ENCODE measurements at places on chromosomes 13 and 19. TPM values are rescaled to one million over a fixed set of nuclear protein-coding genes. Genes with fewer than 3 reads are reported as not detected.
A peak's percentile ranks its signal among the peaks of the same experiment; 100 is the strongest.

DNA sequence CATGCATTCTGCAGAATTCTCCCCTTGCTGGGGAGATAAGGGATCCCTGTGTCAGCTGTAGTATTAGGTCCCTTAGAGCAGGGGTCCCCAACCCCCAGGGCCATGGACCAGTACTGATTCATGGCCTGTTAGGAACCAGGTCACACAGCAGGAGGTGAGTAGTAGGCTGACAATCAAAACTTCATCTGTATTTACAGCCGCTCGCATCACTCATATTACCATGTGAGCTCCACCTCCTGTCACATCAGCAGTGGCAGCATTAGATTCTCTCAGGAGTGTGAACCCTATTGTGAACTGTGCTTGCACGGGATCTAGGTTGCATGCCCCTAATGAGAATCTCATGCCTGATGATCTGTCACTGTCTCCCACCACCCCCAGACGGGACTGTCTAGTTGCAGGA is 37.9 kb downstream of the CPAMD8 start:
- DNase-seq: no peak

DNA sequence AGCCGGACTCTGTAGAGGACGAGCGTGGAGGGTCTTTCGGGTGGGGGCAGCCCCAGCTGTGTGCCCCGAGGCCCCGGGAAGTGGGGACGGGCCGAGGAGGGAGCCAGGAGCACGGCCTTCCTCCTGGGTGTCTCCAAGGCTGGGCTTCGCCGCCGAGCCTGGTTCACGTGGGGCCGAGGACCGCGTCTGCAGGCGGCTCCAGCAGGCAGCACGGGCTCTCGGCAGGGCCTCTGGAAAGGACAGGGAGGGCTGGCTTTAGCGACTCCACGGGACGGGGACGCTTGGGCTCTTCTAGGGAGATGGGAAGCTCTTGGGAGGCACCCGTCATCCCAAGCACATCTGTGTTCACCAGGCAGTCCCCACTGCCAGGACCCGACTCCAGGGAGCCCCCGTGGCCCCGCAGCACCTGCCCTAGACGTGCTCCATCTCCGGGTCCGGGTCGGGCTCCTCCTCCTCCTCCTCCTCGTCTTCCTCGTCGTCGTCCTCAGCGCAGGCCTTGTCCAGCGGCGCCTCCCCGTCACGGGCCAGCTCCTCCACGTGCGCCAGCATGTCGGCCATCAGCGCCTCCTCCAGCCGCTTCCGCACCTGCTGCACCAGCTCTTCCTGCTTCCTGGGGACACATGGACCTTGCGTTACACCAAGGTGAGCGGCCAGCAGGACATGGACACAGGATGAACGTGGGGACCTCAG is 9.9 kb upstream of the MEX3D start:
- DNase-seq: no peak

- DNase-seq: no peak
Measured at GRCh38 chr13:71677124-71677523, 189.9 kb downstream of the DACH1 start.

- DNase-seq: no peak
Measured at GRCh38 chr13:79997244-79997643, 343.7 kb downstream of the SPRY2 start.

DNA sequence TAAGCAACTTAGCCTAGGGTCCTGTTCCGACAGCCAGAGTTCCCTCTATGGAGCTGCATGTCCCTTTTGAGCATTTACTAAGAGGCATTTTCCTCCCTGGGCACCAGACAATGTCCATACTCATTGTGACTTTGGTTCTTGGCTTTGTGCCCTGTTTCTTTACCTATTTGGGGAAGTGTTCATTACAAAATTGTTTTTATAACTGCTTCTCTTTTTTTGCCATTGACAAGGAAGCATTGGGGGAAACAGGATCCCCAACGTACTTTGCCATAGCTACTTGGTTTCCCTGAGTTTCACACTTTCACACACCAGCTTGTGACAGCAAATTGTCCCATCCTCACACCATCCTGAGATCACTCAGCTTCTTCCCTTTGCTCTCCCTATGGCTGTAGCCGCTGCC is 81.1 kb upstream of the SIAH3 start:
- DNase-seq: no peak

GRCh38 chr19:5394551-5395505 is 54.2 kb upstream of the PTPRS start:
- DNase-seq: no peak

DNA sequence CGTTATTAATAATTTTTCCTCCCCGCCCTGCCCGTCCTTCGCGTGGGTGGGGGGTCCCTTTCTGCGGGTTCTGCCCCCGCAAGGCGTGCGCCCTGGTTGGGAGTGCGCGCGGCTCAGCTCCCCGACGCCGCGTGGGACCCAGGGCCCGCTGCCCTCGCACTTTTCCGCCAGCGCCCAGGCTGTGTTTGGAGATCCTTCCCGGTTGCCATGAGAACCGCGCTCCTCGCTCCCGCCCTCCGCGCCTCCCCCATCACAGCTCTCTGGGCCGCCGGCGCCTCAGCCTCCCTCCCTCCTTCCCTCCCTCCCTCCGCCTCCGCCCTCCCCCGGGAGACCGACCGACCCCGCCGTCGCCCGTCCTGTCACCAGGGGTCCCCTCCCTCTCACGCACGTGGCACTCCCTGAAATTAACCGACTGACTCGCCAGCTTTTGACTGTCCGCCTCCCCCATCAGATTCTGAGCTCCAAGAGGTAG is 2.4 kb upstream of the SSBP4 start:
- DNase-seq: peak; percentile 83

- no peak for DNase-seq
Measured at GRCh38 chr13:98109226-98109853, 33.6 kb upstream of the FARP1 start.

DNA sequence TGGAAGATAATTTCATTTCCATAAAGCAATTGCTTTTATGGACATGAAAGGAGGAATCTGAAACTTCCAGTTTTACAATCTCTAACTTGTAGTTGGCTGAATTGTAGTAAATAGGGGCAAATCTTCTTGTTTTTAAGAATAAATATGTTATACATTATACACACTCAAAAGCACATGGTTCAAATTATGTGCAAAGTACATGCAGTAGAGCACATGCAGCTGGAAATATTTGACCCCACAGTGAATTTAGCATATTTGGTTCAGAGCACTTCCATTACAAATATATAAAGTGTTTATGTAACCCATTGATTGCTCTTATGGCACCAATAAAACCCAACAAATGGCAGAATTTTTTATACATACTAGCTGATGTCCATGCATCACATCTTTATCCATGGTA is 180.5 kb downstream of the IRS2 start:
- no peak for DNase-seq

DNA sequence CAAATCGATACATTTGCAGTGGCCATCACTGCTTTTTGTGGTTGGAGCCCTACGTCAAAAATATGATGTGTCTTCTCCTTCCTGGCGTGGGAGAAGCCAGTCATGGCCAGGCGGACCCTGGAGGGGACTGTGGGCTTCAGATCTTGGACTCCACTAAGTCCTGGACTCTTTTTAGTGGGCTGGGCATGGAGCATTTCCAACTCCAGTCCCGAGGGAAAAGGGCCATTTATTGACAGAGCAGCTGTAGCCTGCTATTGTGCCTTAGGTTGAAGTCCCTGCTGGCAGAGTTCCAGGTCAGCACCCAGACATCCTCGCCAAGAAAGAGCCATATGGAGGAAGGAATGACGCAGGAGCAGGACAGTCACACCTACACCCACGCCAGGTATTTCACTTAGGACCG is 179.2 kb upstream of the ZNF507 start:
- no peak for DNase-seq

- DNase-seq: no peak
Measured at GRCh38 chr13:39682788-39683187, 27.3 kb downstream of the COG6 start.

DNA sequence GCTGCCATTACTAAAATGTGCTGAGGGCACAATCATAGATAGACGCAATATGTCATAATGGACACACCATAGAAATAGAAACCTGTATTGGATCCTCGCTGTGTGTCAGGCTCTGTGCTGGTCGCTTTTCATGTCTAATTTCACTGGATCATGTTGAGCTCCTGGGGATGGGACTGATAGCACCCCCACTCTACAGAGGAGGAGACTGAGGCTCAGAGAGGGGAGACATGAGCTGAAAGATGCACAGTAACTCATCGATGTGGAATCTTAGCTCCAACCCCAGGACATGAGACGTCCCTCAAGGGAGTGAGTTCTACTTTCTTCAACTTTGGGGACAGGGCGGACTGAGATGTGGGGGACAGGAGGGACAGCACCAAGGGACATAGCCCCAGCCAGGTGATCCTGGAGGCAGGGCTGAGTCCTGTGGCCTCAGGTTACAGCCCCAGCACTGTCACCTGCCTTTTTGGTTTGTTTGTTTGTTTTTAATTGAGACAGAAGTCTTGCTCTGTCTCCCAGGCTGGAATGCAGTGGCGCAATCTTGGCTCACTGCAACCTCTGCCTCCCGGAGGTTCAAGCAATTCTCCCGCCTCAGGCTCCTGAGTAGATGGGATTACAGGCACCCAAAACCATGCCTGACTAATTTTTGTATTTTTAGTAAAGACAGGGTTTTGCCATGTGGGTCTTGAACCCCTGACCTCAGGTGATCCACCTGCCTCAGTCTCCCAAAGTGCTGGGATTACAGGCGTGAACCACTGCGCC is 6.6 kb upstream of the GIPC1 start:
- DNase-seq: no peak

DNA sequence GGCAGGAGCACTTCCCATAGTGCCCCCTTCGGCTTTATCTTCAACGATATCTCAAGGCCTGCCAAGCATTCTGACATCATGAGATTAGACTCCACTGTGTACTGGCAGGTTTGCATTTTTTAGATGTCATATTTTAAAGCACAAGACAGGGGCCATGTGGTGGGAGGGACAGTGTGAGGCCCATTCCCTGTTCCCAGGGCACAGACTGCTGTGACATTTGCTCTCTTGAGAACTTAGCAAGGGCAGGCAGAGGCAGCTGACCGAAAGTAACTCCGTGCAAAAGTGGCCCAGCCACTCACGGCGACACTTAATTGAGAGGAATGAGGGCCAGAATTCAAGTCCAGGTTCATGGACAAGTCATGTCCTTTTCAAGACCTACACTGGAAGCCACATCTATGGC is 201.8 kb downstream of the COL4A1 start:
- no peak for DNase-seq

DNA sequence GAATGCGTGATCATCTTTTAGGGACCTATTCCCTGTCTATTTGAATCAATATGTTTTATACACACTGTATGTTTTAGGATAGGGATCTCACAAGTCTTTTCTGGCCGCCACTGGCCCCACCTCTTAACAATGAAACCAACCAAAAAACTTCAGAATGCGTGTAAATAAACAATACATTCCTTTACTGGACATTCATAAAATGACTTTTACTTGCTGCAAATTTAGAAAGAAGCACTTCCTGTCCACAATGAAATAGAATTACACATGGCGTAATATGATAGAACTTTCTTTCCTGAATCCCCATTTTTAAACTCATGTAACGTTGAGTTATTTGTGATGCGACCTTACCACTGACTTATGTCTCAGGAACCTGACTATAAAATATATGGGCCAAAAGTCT is 233.6 kb downstream of the SLITRK6 start:
- DNase-seq: no peak

DNA sequence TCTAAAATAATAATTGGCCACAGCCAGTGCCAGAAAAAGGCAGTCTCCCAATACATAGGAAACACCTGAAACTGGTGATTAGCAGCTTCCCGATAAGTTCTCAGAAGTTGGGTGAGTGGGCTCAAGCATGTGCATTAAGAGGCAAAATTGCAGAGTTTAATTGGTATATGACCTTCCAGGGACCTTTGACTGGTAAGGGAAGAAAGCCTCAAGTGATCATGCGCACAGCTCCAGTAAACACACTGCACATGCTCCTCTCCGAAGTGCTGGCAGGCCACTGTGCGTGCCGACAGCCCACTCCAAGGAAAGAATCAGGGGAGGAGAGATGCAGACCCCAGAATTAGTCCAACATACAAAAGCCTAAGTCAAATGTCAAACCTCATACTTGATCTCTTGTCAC is 18.9 kb upstream of the CEACAM8 start:
- DNase-seq: no peak

- no peak for DNase-seq
Measured at GRCh38 chr13:98652276-98652675, 75.4 kb upstream of the STK24 start.

DNA sequence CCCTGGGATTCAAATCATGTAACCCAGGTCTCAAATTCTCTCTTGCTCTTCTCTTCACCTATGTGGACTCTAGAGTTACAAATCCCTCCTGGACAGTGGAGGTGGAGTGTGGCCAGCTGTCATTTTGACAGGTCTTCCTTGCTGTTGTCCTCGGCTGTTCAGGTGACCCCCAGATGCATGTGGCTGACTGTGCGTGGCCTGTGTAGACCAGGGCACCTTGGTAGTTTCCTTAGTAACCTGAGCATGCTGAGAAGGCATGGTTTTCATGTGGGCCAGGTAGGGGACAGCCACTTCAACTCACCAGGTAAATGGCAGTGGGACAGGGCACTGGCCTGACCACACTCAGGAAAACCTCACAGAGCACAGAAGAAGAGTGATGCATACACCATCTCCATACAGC is 155.0 kb upstream of the TSHZ3 start:
- DNase-seq: no peak

- DNase-seq: no peak
Measured at GRCh38 chr19:4009990-4010807, 2.7 kb downstream of the PIAS4 start.

- no peak for DNase-seq
Measured at GRCh38 chr19:58563034-58563573, 4.7 kb upstream of the UBE2M start.

DNA sequence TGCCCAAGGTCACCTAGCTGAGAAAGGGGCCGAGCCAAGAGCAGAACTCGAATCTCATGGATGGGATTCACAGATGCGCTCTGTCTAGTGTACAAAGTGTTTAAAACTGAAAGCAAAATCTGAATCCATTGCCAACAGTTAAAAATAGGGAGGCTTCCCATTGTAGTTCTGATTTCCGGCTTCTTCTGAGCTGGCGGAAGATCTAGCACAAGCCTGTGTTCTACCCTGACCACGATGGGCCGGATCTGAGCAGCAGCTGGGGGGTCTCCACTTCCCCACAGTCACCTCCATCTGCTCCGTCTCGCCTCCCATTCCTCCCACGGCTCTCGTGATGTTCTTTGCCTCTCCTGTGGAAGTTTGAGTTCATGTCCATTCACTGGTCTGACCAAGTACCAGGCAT is 2.4 kb downstream of the CACNG8 start:
- DNase-seq: no peak

ONECUT3 gene
- not detected for total RNA-seq

LONP1 gene
- 130 TPM for total RNA-seq

PHF11 gene
- total RNA-seq: 13.3 TPM

ZNF606 gene
- total RNA-seq: 33.8 TPM

KLK2 gene
- not detected for total RNA-seq

RNF113B gene
- total RNA-seq: not detected

MPV17L2 gene
- 4.4 TPM for total RNA-seq

FGF22 gene
- total RNA-seq: not detected

ALOX5AP gene
- total RNA-seq: not detected

RYR1 gene
- under 0.01 TPM for total RNA-seq

CYP4F2 gene
- total RNA-seq: not detected

CEBPA gene
- total RNA-seq: 0.18 TPM

COQ8B gene
- total RNA-seq: 29.5 TPM

All from fibroblast of the aortic adventitia (primary cell).